ENCODE measurements at places on chromosomes 5 and 9. TPM values are rescaled to one million over a fixed set of nuclear protein-coding genes. Genes with fewer than 3 reads are reported as not detected.

The SMIM32 gene
- not detected for total RNA-seq

The TEK gene
- not detected for total RNA-seq

The POU5F2 gene
- 1.5 TPM for total RNA-seq

The RUSC2 gene
- 0.45 TPM for total RNA-seq

The GLDC gene
- 0.21 TPM for total RNA-seq

The FBP1 gene
- total RNA-seq: 3.8 TPM

The TRIM41 gene
- total RNA-seq: 36.7 TPM

The CCL28 gene
- 13.3 TPM for total RNA-seq

The WNK2 gene
- total RNA-seq: 0.12 TPM

The CD14 gene
- 1.4 TPM for total RNA-seq

The CDH9 gene
- total RNA-seq: not detected

The ANKS6 gene
- total RNA-seq: 11.7 TPM

The PLK2 gene
- total RNA-seq: 32.1 TPM

The IQGAP2 gene
- 68.2 TPM for total RNA-seq

The CCDC107 gene
- total RNA-seq: 29.8 TPM

The MEGF10 gene
- 0.89 TPM for total RNA-seq

The SLC12A2 gene
- total RNA-seq: 12.4 TPM

The IRX2 gene
- total RNA-seq: not detected

The CCDC192 gene
- total RNA-seq: not detected

The FGF1 gene
- not detected for total RNA-seq

The CSF2 gene
- not detected for total RNA-seq

The IFNA2 gene
- total RNA-seq: not detected

The SLC25A2 gene
- total RNA-seq: 1.0 TPM

The ITGA2 gene
- total RNA-seq: 0.62 TPM

The SUSD3 gene
- 79.2 TPM for total RNA-seq

The IRGM gene
- total RNA-seq: 2.1 TPM

The GPX8 gene
- not detected for total RNA-seq

Data from T-cell (primary cell).